ENCODE measurements at places on chromosomes 2 and 18.

DNA sequence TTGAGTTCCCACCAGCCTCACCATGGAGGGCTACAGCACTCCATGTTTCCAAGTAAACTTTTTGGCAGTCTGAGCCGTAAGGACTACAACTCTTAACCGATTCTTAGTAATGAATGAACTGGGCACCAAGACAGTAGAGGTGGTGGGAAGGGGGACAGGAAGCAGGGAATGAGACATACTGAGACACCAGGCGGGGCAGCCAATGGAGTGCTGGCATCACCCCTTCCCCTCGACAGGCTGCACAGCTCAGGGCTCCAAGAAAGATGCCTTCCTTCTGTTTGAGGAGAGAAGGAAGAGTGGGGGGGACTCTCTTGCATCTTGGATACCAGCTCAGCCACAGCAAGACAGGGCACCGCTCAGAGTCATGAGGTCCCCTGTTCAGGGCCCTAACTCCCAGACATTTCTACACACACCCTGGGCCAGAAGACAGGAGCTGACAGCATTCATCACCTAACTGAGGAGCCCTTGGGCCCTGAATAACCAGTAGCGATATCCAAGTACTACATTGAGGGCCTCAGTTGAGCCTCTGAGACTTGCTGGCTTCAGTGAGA, 45.2 kb downstream of the USP34 start:
- DNase-seq: no peak

GRCh38 chr2:205730191-205730590, 47.9 kb downstream of the NRP2 start:
- no peak for DNase-seq

- no peak for DNase-seq
These were observed 83.0 kb downstream of the ACSL3 start for GRCh38 chr2:222943820-222944219.

GRCh38 chr2:160512491-160512890, 18.9 kb upstream of the RBMS1 start:
- no peak for DNase-seq

DNA sequence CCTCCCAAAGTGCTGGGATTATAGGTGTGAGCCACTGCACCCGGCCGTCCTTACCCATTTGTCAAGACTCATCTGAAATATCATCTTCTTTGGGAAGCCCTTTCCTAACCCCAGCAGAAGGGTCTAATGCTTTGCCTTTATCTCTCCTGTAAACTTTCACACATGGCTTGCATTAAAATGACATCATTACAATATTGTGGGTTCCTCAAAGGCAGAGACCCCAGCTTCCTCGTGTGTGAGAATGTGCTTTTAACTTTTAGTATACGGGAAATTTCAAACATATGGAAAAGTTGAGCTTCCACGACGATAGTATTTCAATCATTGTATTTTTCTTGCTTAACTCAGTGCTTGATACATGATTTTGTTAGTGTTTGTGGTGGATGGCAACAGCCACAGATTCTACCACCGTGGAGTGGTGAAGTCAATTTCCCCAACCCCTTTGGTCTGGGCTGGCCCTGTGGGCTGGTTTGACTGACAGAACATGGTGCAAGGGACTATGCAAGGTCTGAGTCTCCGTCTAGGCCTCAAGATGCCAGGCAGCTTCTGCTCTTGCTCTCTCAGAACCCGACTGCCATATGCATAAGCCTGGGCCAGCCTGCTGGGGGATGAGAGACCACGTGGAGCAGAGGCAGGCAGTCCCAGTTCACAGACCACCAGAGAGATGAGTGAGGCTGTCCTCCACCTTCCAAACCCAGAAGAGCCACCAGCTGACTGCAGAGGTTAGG, 39.9 kb downstream of the NGEF start:
- DNase-seq: no peak

GRCh38 chr2:202432776-202433175, 56.6 kb downstream of the BMPR2 start:
- no peak for DNase-seq

- DNase-seq: no peak
These were observed 130.4 kb downstream of the TTC27 start for GRCh38 chr2:32758232-32758631.

GRCh38 chr2:3182848-3183247, 194.8 kb downstream of the EIPR1 start:
- no peak for DNase-seq

DNA sequence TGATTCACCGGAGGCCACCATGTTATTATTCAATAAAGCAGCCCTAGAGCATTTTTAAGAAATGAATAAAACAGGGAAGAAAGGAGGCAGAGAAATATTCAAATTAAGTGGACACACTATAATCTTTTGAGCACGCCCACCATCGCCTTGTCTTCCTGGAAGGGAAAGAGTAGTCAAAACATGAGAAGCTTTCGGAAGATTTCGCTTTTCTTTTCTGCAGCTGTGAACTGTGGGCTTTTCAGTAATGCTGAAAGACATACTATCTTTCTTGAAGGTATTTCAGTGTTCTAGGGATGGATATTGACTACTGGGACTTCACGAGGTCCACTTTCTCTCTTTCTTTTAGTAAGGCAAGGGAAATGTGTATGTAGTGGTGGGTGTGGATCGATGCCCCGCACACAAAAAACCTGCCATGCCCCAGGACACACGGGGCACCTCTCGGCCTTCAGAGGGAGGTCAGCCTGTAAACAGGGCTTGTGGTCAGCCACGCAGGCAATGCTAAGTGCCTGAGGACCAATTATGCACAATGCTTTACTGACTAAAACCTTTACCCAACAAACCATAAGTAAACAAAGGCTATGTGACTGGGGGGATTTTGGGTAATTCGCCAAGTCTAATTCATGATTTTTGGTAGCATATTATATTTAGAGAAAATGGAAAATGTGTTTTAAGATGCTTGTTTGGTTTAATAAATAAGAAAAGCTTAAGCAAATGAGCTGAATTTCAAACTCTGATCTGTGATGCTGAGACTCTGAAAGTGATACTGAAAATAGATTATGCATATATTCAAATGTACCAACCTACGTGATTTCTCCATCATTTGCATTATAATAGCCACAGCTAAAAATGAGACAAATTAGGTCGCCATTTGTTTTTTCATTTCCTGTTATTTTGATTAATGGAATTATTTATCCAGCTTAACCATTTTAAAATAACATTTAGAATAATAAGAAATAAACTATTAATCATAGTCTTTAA, 130.5 kb downstream of the ZNF516 start:
- DNase-seq: no peak

GRCh38 chr18:26961839-26962238, 96.3 kb upstream of the AQP4 start:
- DNase-seq: no peak

- no peak for DNase-seq
These were observed 133.7 kb downstream of the ALPK2 start for GRCh38 chr18:58495207-58495606.

DNA sequence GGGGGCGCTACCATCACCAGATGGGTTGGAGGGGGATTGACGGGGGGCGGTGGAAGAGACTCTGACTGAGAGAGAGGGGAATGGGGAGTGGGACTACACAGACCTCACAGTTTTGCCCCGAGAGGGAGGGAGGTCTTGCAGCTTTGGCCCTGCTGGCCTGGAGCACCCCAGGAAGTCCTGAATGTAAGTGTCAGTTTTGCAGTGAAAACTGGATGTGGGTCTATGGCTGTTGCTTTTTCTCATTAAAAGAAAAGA, 2.4 kb downstream of the TCF7L1 start:
- no peak for DNase-seq

DNA sequence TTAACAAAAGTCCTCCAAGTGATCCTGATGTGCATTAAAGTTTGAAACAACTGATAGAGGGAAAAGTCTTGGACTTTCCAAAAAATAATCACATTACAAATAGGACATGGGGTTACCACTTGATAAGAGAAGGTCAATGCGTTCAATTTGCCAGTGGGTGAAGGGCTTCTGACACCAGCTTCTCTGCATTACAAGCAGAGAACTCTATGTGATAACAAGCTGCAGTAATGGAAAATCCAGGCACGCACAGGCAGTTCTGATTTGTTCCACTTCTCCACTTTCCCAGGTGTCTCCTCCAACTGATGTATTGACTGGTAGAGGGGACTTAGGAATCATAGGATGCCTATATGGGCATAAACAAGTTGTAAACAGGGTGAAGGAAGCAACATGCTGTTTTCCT, 234.0 kb upstream of the MGAT5 start:
- no peak for DNase-seq

GRCh38 chr18:36634573-36635216, 194.1 kb downstream of the TPGS2 start:
- no peak for DNase-seq

- DNase-seq: no peak
These were observed 182.5 kb downstream of the ANKRD44 start for GRCh38 chr2:197128126-197128525.

DNA sequence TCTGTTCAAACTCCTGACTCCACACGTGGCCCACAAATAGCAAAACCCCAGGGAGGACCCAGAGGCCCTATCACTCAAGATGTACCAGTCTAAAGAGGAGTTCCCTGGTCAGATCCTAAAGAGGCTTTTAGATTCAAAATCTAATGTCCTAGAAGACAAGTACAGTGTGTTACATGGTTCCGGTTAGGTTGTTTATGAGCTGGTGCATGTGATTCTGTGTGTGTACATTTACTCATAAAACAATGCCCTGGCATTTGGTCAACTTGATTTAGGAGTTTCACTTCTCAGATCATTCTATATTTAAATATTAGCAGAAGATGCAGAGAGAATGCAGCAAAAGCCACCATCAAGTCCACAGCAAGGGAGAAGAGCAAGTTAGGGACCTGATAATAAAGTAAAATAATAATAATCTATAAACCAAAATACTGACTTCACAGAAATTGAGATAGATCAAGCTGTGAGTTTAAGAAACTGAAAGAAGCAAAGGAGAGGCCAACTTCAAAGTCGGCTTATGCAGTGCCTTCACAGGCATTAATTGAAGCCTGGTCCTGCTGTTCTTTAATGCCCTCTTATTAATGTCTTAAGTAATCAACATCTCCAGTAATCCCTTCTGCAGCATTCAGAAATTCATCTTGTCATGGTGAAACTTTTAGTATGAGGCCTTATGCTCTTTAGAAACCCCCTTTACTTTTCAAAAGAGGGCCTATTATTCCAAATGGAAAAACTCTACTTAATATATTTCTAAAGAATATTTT, 4.2 kb upstream of the AP1S3 start:
- DNase-seq: no peak

GRCh38 chr18:80227472-80227871, 19.8 kb downstream of the PARD6G start:
- DNase-seq: no peak

DNA sequence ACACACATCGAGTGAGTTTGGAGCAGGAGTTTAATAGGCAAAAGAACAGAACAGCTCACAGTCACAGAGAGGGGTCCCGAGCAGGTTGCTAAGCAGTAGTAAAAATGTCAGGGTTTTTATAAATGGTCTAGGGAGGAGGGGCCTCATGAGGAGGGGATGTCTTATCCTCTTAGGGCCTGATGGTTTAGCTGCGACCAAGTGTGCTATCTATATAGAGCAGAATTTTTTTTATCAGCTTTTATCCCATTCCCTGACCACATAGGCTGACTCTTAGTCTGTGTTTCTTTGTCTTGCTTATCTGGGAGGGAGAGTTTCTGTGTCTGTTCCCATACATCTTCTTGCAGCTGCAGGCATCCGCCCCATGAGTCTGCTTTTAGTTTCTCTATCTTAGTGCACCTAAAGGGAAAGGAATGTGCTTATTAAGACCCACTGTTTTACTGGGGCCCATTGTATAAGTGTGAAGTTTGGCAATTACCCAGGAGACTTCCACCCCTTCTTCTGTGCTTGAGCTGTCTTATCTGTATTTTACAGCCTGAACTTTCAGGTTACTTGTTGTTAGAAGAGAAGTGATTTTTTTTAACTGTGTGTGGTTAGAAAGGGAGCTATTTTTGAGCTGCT, 30.4 kb upstream of the GMCL1 start:
- no peak for DNase-seq

DNA sequence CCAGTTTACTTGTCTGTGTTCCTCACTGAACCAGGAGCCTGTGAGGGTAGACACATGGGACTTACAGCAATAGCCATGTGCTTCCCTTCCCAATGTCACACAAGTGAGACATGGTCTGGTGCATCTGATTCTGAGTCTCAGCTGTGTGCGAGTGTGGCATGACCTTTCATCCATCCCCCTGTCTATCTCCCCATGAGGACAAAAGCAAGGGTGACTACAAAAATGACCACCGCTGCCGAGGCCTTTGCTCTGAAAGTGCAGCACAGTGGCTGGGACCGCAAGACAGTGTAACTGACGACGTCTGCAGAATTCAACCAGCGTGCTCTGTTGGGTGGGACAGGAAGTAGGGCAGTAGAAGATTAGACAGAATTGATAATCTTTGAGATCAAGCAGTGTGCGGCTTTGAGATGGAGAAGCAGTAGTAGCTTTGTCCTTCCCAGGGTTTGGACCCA, 50.5 kb downstream of the RAB31 start:
- DNase-seq: no peak

DNA sequence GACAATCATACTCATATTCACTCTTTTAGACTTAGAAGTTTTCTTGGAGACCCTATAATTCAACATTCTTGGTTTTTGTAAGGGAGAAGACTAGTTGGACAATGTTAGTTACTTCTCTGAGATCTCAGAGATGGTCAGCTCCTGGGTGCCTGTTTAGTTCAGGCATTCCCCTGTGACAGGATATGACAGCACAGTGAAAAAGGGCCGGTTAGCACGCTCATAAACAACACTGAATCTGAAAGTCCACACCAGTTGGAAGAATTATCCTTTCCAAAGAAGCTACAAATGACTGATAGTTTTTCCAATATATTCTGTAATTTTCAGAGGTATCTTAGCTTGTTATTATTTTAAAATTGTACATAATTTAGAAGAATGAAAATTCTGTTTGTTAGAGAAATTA, 75.7 kb downstream of the ADAM23 start:
- DNase-seq: no peak

DNA sequence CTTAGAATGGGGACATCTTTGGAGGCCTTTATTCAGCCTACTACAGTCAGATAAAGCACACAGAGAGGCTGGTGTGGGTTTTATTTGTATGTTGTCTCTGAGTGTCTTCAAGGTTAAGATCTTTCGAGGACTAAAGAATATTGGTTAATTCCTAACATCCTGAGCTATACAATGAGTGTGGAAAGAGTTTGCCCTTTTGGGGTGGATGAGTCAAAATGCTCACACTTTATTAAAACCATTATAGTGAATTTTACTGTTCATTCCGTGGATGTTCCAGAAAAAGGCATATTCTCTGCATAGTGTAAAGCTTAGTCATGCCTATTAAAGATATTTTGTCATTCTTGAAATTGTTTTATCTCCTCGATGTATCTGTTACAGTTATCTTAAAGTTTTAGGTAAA, 29.1 kb upstream of the SLC38A11 start:
- DNase-seq: no peak

DNA sequence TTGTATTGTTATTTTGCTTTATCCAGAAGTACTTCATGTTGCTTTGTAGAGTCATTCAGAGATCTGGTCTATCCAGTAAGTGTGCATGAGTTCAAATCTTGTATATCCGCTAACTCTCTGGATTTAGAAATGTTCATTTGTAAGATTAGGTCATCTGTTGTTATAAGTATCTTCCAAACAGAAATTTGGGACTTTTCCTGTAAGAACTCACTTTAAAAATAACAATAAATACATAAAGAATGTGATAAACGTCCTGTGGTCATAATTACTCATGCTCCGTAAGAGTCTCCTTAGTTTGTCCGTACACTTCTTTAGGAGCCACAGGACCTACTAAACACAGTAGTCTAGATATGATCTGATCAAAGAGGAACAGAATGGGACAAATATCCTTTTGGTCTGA, 699.9 kb upstream of the SLC8A1 start:
- no peak for DNase-seq

- DNase-seq: no peak
These were observed 46.7 kb downstream of the CCDC195 start for GRCh38 chr2:224669449-224669848.

GRCh38 chr2:240917684-240918257, 11.6 kb downstream of the CROCC2 start:
- no peak for DNase-seq
